Left colon (tissue), 2 donors: ENCODE measurements at places on chromosomes 5 and 9.

DNA sequence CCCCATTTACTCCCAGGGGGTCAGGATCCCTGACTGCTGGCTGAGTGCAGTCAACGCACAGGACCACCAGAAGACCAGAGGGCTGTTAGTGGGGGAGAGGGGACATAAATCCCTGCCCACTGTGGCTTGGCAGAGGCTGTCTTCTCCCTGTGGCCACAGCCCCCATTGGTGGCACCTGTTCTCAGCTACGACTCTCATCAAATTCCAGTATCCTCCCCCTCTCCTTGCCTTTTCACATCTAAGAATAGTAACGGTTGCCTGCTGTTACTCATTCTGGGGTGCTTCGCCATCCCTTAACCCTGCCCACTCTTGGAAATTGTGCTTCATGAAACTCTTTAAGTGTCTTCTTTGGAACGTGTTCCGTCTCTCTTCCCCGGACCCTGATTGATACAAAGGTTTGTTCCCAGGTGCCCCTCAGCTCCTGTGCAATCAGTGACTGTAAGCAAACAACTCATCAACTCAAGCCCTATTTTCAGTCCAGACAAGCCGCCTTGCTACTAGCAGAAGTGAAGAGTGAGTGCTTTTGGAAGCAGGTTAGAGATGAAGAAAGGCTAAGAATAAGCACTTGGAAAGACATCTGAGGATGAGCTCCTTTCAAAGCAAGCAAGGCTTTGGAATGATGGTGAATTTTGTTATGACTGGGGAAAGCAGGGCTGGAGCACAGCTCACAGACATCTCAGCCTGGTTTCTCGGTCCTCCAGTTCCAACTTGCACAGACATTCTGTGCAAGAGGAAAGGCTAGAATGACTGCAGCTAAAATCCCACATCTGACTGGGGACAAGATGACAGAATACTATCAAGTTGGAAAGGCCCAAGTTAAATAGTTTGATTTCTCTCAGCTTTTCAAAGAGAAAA is 22.9 kb upstream of the DENND1A start:
- no peak for DNase-seq

GRCh38 chr5:151200913-151201595 is 22.8 kb downstream of the CCDC69 start:
- no peak for DNase-seq

DNA sequence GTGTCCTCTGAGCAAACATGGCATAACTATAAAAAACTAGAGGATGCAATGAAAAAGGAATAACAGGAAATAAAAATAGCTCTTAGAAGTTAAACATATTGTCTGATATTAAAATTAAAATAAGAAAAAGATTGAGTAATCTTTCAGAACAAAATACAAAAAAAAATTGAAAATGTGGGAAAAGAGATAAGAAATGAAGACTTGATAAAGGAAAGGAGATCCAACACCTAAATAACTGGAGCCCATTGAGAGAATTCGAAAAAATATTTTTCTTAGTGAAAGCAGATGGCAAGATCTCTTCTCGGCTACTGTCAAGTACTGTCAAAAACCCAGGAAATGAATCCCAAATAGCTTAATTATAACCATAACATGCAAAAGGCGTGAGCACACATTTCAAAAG is 24.9 kb downstream of the LIFR start:
- DNase-seq, result no peak

DNA sequence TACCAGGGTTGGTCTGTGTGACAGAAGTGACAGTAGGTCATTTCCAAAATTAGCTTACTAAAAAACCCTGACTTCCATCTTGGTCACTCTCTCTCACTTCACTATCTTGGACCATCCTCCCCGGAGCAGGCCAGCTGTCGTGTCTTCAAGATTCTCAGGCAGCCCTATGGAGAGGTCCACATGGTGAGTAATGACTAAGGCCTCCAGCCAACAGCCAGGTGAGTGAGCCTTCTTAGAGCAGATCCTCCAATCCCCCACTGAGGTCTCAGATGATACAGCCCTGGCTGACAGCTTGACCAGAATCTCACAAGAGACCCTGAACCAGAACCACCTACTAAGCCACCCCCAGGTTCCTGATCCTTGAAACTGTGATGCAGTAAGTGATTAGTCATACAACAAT is 92.0 kb downstream of the DCP2 start:
- DNase-seq, result no peak

DNA sequence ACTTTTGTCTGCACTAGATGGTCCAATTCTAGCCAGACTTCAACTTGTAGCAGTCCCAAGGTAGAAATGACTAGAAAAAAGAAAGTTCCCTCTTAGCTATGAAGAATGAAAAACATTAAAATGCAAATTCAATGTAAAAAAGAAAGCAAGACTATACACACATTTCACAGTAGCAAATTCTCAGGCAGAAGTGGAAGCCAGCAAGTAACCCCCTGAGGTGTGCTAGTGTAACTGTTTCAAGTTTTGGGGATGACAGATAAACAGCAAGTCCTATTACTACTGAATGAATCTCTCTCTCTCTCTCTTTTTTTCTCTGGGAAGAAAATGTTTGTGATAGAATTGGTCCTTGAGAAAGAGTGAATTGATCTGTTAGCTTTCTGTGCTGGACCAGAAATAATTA is 185.6 kb downstream of the EFNA5 start:
- no peak for DNase-seq

DNA sequence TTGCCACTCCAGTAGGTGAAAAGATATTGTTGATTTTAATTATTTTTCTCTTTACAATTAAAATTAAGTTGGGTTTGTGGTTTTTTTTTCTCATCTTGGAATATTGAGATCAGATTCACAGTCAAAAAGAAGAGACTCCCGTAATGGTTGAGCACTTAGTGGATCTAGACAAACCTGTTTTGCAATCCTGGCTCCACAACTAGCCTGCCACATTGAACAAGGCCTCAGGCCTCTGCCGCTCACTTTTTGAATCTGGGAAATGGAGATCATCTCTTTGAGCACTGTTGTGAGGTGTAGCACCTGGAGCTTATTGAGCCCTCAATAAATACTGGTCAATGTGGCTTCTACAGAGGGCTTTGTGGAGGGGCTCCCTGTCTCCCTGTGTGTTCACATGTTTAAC is 37.1 kb upstream of the RARS1 start:
- no peak for DNase-seq

DNA sequence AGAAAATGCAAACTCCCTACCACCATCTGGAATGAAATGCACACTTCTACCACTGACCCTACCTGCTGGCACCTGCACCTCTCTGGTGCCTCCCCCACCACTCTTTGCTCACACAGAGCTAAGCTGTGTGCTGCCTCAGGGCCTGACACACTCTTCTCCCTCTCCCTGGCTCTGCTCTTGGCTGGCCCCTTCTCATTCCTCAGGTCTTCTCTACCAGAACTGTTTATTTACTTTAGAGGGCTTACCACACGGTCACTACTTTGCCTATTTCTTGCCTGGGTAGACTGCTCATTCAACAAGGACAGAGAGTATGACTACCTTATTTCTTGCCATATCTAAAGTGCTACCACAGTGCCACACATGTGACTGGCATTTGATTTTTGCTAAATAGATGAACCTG is 3.3 kb downstream of the REEP5 start:
- DNase-seq, result no peak
